BJ (cell line): ENCODE measurements at places on chromosomes 12 and 14.
A peak's percentile ranks its signal among the peaks of the same experiment; 100 is the strongest.

DNA sequence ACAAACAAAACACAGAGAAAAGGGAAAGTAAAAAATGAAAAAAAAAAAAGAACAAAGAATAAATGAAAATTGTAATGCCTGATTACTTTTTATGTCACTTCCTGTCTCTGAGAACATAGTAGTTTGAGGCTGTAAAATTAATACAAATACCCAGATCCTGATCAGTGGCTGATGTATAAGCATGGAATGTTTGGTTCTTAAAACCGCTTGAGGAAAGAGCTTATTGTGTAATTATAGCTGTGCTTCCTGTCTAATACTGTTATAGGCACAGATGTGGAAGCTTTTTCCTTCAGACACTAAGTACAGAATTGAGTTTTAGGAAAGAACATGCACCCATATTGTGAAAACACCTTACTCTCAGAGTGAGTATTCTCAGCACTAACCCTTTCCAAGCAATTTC lies 86.9 kb downstream of the AVPR1A start:
- DNase-seq, result peak; percentile 49

DNA sequence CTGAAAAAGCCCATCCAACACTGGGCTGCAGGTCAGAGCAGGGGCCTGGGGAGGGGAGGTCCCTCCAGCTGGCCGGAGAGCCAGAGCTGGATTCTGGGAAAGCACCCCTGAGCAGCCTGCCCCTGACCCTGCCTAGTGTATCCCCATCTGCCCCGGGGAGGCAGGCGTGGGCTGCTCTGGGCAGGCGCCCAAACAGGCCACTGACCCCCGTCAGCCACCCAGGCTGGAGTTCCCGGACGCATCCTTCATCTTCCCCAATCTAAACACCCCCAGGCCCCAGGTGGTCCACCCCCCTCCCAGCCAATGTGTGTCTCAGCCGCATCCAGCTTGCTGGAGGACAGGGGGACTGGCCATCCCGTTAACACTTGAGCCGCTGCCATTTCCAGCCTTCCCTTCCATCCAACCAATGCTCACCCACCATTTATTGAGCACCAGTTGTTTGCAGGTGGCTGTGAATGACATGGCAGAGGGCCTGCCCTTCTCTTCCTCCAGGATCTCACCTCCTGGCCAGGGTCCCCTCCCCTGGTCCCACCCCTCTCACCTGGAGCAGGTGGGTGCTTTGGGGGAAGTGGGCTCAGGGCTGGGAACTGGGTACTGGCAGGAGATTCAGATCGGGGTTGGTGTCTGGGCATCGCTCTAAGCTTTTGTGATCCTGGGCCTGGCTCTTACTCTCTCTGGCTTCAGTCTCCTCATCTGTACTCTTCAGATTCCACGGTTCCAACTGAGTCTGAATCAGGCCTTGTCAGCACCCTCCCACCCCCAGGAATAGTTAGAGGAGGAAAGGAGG lies 743 bp upstream of the DTX1 start:
- no peak for DNase-seq

DNA sequence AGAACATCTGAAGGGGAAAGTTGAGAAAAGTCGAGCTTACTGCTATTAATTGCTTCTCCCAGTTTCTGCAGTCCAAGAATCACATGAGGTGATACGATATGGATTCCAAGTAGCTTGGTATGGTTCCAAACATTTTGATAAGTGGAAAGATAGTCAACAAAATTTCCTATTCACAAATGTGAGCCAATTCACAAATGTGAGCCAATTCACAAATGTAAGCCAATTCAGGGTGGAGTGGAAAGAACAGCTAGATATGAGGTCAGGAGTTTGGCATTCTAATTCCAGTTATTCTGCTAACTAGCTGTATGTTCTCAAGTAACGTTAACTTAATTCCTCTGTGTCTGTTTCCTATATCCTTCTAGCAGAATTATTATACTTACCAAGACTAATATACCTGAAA lies 37.6 kb upstream of the DHRS4 start:
- no peak for DNase-seq

GRCh38 chr12:75660107-75660530 lies 148.7 kb upstream of the KRR1 start:
- DNase-seq, result peak; percentile 43

DNA sequence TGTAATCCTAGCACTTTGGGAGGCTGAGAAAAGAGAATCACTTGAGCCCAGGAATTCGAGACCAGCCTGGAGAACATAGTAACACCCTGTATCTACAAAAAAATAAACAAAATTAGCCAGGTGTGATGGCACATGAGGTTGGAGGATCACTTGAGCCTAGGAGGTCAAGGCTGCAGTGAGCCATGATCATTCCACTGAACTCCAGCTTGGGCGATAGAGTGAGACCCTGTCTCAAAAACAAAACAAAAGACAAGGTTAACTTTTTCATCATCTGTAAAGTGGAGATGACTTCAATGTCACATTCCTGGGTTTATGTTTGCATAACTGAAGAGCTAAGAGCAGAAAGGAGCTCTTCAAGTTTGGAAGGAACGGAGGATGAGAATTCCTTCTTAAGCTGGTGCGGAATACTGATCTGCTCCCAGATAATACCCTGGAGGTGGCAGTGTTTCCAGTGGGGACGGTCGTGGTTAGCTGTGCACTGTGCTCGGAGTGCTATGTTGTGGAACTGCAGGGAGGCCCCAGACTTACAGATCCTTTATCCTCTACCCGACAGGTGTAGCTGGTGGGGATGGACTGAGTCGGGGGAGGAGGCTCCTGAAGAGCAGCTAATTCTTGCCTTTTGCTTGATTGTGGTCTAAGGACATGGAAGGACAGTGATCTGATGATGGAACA lies 22.5 kb upstream of the BICD1 start:
- no peak for DNase-seq

DNA sequence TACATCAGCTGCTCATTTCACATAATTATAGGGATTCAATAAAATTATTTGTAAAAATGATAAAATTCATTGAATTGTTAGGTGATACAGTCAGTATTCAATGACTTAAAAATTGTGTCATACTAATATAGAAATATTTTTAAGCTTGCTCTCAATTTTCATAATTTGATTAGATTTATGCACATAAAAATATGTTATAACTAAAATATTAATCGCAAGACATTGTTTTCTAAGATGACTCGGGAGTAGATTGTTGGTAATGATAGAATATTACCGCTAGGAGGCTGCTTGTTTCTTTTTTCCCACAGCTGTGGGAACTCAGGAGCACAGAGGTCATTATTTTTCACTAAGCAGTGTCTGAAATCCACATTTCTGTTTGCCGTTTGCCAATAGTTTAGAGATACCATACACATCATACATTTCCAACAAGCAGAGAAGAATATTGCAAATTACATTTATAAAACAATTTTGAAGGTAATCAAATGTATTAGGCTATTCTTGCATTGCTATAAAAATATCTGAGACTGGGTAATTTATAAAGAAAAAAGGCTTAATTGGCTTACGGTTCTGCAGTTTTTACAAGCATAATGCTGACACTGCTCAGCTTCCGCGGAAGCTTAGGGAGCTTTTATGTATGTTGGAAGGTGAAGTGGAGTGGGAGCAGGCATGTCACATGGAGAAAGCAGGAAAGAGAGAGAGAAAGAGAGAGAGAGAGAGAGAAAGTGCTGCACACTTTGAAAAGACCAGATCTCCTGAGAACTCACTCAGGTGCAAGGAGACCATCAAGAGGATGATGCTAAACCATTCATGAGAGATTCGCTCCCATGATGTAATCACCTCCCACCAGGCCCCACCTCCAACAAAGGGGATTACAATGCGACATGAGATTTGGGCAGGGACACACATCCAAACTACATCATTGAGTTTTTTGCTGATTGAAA lies 9.2 kb downstream of the CD69 start:
- DNase-seq, result no peak

DNA sequence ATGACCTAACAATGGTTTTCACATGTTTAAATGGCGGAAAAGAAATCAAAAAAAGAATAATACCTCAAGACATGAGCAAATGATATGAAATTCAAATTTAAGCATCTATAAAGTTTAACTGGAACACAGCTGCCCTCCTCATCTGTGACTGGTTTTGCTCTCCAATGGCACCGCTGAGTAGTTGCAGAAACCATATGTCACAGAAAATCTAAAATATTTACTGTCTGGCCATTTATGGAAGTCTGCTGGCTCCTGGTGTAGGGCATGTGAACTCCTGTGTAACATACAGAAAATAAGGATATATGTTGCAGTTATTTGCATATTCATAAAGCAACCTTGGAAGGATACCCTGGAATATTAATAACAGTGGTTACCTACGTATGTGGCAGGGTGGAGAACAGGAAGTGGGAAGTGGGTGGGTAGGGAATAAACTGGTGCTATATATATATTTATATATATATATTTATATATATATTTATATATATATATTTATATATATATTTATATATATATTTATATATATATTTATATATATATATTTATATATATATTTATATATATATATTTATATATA lies 48.4 kb downstream of the LTBP2 start:
- no peak for DNase-seq

DNA sequence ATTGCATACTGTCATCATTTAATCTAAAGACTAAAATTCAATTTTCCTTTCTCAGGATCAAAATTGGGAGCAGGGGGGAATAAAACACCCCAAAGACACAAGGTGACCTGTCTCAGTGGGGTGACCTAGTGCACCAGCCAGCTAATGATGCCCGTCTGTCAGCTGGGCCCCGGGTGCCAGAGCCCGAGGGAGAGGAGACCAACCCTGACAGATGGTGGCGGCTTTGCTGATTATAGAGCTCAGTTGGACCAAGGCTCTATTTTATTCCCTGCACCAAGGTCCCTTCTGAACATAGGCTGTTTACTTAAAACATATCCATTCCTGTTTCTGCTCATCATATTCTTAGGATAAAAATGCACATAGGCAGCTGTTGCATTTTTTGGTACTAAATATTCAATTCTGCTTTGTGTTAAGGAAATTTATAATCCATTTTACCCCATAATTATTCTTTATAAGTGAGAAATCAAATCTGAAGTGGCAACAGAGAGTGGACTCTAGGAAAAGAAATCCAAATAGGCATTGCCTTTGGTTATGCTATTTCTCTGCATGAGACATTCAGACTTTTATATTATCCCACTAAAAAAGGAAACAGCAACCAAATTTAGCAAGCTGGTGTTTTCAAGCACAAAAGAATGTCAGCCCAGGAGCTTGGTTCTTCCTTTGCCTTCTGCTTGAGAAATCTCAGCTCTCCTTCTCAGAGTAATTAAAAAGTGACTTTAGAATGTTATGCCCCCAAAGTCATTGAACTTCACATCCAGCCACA lies 96.8 kb upstream of the IFNG-AS1 start:
- DNase-seq, result no peak

GRCh38 chr12:6205761-6206160 lies 5.6 kb downstream of the CD9 start:
- no peak for DNase-seq

DNA sequence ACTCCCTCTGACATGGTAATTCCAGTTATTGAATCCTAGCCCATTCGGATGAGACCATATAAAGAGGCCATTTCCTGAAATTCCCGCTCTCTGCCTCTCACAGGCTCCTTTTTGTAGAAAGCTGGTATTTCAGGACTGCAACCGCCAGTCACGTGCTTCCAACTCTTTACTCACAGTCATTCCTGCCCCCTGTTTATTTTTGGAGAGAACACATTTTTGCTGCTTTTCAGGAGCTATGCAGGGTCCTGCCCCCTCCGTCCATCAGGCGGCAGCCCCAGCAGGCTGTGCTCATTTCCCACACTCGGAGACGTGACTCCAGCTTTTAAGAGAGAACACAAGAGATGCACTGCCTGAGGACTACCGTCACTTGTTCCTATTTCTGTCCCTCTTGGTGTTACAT lies 26.8 kb downstream of the IFT43 start:
- peak; percentile 9 for DNase-seq

GRCh38 chr14:105168496-105168978 lies at the start of gene JAG2:
TSS of gene JAG2 (minus strand) at chr14:105168776. CDS start at chr14:105168420, 356 bp downstream.
- no peak for DNase-seq

- peak; percentile 95 for DNase-seq
Measured at GRCh38 chr12:115341442-115341841, 657.5 kb upstream of the TBX3 start.

GRCh38 chr14:95935228-95935822 lies 58.7 kb downstream of the TUNAR start:
- DNase-seq, result no peak

- DNase-seq, result no peak
Measured at GRCh38 chr14:51140338-51140737, 45.4 kb upstream of the TRIM9 start.

DNA sequence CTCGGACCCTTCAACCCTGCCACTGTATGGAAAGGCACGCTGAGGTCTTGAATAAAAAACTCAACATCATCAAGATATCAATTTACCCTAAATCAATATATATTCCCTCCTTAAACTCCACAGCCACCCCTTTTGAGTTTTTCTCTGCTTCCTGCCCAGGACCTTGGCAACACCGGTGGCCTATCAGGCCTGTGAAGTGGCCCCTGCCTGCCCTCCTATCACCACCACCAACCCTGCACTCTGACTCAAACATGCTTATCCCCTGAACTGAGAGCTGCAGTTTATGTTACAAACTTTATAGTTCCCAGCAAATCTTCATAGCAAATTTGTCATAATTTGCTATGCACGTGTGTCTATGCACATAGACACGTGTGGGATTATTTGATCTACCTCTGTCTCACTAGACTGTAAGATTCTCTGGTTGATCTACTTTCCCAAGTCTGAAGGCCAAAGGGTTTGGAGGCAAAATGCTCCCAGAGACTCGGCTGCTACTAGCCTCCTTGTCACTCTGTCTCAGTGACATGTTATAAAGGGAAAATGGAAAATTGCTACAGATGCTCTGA lies 63.4 kb downstream of the SPTB start:
- no peak for DNase-seq

- no peak for DNase-seq
Measured at GRCh38 chr12:132168311-132169031, 24.2 kb downstream of the NOC4L start.

DNA sequence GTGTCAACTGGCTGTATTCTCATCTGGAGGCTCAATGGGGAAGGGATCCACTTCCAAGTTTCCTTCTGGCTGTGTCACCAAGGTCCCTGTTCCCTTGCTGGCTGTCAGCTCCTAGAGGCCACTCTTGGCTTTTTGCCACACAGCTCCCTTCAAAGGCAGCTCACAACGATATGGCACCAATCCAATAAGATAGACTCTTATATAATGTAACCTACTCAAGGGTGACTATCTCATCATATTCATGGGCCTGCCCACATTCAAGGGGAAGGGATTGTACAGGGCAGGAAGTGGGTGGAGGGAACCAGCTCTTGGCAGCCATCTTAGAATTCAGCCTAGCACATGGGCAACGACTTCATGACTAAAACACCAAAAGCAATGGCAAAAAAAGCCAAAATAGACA lies 98.7 kb upstream of the PLXNC1 start:
- DNase-seq, result no peak

DNA sequence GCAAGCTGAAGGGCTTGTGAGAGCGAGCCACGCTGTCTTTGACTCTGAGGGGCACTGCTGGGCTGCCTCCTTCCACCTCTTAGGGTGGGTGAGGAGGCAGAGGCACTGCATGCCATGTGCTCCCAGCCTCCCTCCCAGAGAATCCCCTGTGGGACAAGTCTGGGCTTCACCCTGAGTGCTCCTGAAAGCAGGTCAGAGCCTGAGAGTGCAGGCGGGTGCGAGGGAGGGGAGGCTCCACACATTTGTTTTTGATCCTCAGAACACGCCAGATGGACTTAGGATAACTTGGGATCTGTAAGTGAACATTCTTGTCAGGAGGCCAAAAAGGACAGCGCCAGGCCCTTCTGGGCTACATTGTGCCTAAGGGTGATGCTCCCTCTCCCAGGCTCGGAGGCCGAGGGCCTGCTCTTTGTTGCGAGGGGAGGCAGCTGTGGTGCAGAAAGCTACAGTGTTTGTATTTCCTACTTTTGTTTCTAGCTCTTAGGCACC lies 155.4 kb downstream of the TMX1 start:
- DNase-seq, result peak; percentile 91

GRCh38 chr12:45008211-45008610 lies 42.7 kb downstream of the DBX2 start:
- no peak for DNase-seq
